ENCODE measurements at places on chromosomes 1 and 21. TPM values are rescaled to one million over a fixed set of nuclear protein-coding genes. Genes with fewer than 3 reads are reported as not detected.

The OR14K1 gene
- total RNA-seq: not detected

The RPTN gene
- total RNA-seq: not detected

The CTTNBP2NL gene
- total RNA-seq: 12.9 TPM

The SAMSN1 gene
- not detected for total RNA-seq

The C4BPB gene
- not detected for total RNA-seq

The FAM151A gene
- total RNA-seq: not detected

The SMPDL3B gene
- 0.12 TPM for total RNA-seq

The RSRP1 gene
- 222 TPM for total RNA-seq

The ROR1 gene
- 15.1 TPM for total RNA-seq

The TMEM269 gene
- 0.12 TPM for total RNA-seq

The OR10Z1 gene
- not detected for total RNA-seq

The TBX19 gene
- total RNA-seq: 0.53 TPM

The MPC2 gene
- total RNA-seq: 36.1 TPM

The DMRTA2 gene
- total RNA-seq: 0.08 TPM

The CCDC190 gene
- total RNA-seq: not detected

The C2CD2 gene
- total RNA-seq: 23.2 TPM

The NLRP3 gene
- total RNA-seq: 0.23 TPM

The UBXN10 gene
- total RNA-seq: under 0.01 TPM

The NEK2 gene
- total RNA-seq: 0.70 TPM

The BCAN gene
- 0.08 TPM for total RNA-seq

The COL8A2 gene
- 5.0 TPM for total RNA-seq

The OR2W3 gene
- total RNA-seq: not detected
